ENCODE measurements at places on chromosomes 11 and 22.

DNA sequence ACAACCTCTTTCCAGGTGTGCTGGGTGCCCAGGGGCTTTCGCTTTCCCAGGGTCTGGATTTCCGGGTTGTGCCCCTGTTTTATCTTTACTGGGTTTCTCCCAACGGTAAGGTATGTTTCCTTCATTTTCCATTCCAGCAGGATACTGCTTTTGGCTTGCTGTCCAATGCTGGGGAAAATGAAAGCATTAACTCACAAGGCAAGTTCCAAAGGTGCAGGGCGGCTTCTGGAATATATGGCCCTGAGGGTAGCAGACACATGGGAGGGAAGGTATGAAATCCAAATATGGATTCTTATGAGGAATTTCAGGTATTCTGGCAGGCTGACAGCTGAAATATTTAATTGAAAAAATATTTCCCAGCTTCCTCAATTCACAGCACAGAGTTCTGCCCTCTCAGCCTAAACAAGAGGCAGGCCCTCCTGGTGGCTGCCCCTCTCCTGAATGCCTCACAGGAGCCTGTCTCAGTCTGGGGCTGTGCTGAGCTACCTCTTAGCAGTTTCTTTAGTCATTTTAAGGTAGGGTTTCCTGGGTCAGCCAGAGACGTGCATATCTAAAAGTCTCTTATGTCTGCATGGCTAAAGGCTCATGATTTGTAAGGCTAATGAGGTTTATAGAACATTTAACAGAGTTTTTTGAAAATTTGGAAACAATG is 318.6 kb upstream of the B3GAT1 start:
- peaks cover 10% of the 10 kb centered on the region for H3K27me3 ChIP-seq
- H3K27ac ChIP-seq: no peak overlapping the region
- no peaks in the 10 kb centered on the region for H3K36me3 ChIP-seq
- no peaks in the 10 kb centered on the region for H3K4me1 ChIP-seq
- H3K4me3 ChIP-seq: no peak overlapping the region
- DNase-seq: no peak

GRCh38 chr22:50276143-50276542 is 6.0 kb upstream of the MAPK11 start:
- 0 out of 2 replicates have a peak, but pooled peaks cover 2% of the 10 kb centered on the region for H3K36me3 ChIP-seq
- DNase-seq: no peak
- H3K27ac ChIP-seq: no peak overlapping the region
- H3K27me3 ChIP-seq: no peaks in the 10 kb centered on the region
- no peak overlapping the region for H3K4me3 ChIP-seq

DNA sequence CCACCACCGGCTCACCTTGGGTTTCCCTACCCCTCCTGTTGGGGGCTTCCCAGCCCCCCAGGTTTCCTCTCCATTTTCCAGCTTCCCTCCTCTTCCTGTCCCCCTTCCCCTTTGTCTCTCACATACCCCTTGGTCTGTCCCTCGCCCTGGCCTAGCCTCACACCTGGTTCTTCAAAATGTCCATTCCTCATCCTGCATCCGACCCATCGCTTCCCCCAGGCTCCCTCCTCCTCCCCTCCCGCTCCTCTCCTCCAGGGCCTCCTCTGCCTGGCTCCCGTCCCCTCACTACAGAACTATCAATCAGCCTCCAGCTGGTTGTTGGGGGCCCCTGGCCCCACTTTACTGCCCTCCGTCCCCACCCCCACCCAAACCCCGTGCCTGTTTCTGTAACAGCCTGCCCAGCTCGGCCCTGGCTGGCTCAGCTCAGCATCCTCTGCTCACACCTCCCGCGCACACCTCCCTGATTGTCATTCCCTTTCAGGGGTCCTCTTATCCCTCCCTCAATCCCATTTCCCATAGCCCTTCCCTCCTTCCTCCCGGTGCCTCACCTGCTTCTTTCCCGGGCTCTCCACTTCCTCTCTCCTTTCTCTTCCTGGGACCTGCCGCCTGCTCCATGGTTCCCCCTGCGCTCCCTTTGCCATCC is 1.2 kb downstream of the CNIH2 start:
- no peaks in the 10 kb centered on the region for H3K27me3 ChIP-seq
- no peak overlapping the region for H3K27ac ChIP-seq
- no peaks in the 10 kb centered on the region for H3K36me3 ChIP-seq
- H3K4me1 ChIP-seq: peaks cover 32% of the 10 kb centered on the region

DNA sequence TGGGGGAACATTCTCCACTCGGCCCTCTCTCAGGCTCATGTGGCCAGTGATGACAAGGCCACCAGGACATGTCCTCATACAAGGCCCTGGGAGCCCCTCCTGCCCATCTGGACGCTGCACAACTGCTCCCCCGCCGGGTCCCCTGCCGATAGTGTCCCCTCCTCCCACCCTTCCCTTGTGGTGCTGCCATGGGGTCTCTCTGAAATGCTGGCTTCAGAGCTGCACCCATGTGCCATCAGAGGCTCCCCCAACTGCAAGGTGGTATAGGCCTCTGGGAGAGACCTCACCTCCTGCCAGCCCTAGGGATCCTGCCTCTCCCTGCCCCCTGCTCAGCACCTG is 113.0 kb downstream of the KCNQ1OT1 start:
- H3K36me3 ChIP-seq: no peaks in the 10 kb centered on the region
- H3K27me3 ChIP-seq: no peaks in the 10 kb centered on the region
- DNase-seq: no peak
- H3K4me1 ChIP-seq: no peaks in the 10 kb centered on the region
- no peak overlapping the region for H3K27ac ChIP-seq
- no peak overlapping the region for H3K4me3 ChIP-seq

GRCh38 chr11:133753150-133753549 is 92.2 kb downstream of the SPATA19 start:
- H3K36me3 ChIP-seq: no peaks in the 10 kb centered on the region
- H3K4me3 ChIP-seq: no peak overlapping the region
- H3K27me3 ChIP-seq: no peaks in the 10 kb centered on the region
- no peaks in the 10 kb centered on the region for H3K4me1 ChIP-seq
- no peak for DNase-seq
- H3K27ac ChIP-seq: no peak overlapping the region

DNA sequence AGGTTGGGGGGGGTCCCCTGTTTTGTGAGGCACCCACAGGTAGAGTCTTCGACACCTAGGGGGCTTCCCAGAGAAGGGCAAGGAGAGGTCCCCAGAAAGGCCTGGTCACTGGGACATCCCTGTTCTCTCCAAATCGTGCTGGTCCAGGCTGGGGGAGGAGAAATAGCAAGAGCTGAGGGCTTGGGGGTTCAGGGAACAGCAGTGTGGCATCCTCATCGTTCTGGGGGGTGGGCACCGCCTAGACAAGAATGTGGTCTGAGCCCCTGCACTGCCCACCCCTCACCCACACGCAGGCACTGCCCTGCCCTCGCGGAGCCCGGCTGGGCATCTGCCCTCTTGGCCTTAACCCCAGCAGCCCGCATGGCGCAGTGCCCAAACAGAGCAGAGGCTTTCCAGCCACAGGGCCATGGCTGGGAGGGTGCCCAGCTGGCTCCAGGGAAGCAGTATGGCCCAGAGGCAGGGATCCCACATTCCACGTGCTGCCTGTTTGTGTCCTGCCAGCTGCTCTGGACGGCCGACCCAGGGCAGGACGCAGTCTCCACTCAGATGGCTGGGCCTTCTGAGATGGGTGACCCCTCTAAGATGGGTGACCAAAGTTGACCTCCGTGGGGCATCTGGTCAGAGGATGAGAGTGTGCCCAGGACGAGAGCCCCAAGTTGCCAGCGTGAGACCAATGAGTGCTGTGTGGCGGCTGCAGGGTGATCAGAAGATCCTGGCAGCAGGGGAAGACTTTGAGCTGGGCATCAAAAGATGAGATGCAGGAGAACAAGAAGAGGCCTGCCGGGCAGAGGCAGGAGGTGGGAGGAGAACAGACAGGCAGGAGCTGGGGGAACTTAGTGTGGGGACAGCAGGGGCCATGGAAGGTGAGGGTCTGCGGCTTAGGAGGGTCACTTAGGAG is 14.4 kb downstream of the SCARF2 start:
- no peak overlapping the region for H3K4me3 ChIP-seq
- no peak overlapping the region for H3K27ac ChIP-seq
- no peaks in the 10 kb centered on the region for H3K27me3 ChIP-seq
- H3K36me3 ChIP-seq: no peaks in the 10 kb centered on the region

- H3K27me3 ChIP-seq: no peaks in the 10 kb centered on the region
- DNase-seq: no peak
- no peak overlapping the region for H3K4me3 ChIP-seq
- H3K27ac ChIP-seq: no peak overlapping the region
Observed at GRCh38 chr11:1879342-1879940, 12.3 kb downstream of the PRR33 start.

GRCh38 chr22:42172773-42173172 is 42.2 kb upstream of the CYP2D6 start:
- H3K27me3 ChIP-seq: no peaks in the 10 kb centered on the region
- H3K36me3 ChIP-seq: no peaks in the 10 kb centered on the region
- no peak overlapping the region for H3K4me3 ChIP-seq
- H3K27ac ChIP-seq: no peak overlapping the region
- no peak for DNase-seq
- H3K4me1 ChIP-seq: no peaks in the 10 kb centered on the region

DNA sequence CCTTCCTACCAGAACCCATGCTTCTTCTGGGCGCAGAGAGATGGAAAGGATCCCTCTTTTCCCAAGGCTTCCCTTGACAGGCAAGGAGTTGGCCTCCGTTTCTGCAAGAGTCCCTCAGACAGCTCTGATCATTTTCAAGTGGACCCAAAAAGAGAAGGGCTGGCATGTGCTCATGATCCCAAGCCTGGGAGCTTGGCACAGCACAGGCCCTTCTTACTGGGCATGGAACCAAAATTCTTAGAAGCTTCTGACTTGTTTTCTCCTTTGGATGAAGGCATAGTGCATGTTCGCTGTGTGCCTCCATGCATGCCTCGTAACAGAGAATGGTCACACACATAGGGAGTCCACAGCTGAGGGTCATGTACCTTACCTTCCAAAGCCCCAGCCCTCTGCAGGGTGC is 449.6 kb downstream of the MIAT start:
- H3K27ac ChIP-seq: no peak overlapping the region
- H3K27me3 ChIP-seq: no peaks in the 10 kb centered on the region
- H3K4me1 ChIP-seq: no peaks in the 10 kb centered on the region
